Activated naive CD8-positive, alpha-beta T cell treated with anti-CD3 and anti-CD28 coated beads for 36 hours (primary cell): ENCODE measurements at places on chromosomes 6 and 20.

- no peak for DNase-seq
Observed at GRCh38 chr6:130503146-130503545, 137.3 kb downstream of the TMEM200A start.

DNA sequence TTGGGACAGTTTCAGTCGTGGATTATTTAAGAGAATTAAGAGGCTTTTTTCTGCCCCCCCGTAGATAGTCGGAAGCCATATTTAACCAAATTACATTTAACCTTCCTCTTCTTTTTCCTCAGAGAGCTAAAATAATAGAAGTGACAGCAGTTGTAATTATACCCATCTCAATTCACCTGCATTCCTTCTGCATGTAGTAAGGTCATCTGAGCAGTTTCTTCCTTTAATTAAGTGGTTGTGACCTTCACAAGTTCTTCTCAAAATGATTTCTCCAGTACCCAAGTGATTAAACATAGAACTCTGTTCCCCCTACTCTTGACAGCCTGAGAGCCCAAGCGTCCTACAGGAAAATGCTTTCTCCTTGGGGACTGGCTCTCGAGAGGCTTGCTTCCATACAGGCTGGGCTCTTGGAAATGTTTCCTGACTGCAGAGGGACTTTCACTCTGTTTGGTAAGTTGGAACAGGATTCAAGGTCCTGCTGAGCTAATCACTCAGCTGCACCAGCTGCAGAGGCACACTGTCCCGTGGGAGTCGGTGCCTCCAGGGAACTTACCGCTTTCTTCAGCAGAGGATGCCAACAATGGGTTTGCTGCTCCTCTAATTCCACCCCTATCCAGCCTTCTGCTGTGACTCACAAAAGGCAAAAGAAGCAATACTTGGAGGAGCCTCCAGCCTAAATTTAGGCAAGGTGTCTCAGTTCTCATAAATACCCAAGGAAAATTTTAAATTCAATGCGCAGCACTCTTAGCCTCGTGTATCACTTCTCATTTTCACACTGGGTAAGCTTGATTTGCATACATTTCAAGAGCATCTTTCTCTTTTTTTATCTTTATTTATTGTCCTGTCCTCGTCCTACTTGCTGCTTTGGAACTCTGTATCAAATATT is 414.9 kb downstream of the KIF16B start:
- no peak for DNase-seq

GRCh38 chr6:88899569-88900316 is 63.7 kb downstream of the RNGTT start:
- DNase-seq, result no peak

DNA sequence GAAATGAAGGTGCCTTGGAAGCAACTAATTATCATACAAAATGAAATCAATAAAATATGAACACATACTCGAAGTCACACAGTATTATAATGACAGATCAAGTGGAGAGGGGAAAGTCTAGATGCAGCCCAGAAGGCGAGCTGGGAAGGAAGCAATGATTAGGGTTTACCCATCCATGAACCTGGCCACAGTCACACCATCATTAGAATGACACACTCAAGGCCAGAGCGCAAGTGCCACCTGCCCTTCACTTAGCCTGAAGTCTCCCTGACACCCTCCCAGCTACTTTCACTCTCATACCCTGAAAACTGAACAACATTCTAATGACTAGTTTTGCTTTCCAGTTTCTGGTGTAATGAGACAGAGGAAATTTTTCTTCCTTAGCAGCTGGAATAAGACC is 302.8 kb upstream of the JARID2 start:
- DNase-seq, result no peak

DNA sequence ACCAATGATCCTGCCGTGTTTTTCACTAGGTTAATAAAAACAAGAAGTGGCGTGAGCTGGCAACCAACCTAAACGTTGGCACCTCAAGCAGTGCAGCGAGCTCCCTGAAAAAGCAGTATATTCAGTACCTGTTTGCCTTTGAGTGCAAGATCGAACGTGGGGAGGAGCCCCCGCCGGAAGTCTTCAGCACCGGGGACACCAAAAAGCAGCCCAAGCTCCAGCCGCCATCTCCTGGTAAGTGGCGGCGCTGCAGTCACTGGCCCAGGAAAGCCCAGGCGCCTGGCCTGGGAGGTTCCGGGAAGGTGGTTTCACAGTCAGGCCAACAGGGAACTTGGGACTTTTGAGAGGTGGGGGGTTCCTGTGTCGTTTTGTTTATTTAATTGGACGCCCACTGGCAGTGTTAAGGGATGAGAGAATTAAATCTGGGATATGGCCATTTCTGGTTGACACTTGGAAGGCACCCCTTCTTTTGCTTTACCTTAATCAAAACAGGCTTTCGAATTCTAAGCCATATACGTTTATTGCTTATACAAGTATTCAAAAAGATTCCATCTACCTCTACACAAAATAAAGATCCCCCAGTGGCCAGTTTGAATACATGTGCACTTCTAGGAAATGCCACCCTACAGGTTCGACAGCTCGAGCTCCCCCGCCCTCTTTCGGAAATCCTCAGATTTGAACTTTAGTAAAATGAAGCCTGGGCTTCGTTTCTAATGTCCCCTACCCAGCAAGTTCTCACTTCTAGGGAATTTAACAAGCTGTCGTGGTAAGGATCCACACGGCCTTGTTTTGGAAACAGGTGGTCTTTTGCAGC is 138.9 kb downstream of the TMEM242 start:
- DNase-seq, result peak; percentile 55

GRCh38 chr20:32010666-32011065 is 428 bp downstream of the CCM2L start:
- DNase-seq, result no peak

DNA sequence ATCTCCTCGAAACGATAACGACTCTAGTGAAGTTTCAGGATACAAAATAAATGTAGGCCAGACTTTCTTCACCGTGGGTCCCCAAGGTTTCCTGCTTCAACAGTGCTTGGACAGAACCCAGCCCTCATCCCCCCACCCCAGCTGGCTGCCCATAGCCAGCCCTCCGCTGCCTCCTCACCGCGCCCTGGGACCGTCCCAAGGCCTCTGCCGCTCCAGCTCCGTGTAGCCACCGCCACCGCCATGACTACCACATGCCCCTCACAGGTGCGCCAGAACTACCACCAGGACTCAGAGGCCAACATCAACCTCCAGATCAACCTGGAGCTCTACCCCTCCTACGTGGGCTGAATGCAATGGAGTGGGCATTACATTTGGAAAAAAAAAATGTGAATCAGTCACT is 42.2 kb upstream of the KIAA1586 start:
- DNase-seq, result no peak

DNA sequence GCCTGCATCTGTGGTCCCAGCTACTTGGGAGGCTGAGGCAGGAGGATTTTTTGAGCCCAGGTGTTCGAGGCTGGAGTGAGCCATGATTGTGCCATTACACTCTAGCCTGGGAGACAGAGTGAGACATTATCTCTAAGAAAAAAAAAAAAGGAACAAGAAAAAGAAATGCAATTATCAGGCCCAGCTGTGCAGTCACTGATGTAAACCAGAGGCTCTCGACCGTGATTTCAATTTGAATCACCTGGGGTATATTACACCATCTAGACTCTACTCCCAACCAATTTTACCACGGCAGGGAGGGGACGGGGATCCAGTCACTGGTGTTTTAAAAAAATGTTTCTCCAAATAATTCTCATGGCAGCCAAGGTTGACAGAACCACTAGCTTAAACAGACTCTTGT is 48.8 kb upstream of the NKX2-2 start:
- DNase-seq, result no peak

GRCh38 chr6:99645986-99646385 is 39.4 kb downstream of the PRDM13 start:
- DNase-seq, result no peak

DNA sequence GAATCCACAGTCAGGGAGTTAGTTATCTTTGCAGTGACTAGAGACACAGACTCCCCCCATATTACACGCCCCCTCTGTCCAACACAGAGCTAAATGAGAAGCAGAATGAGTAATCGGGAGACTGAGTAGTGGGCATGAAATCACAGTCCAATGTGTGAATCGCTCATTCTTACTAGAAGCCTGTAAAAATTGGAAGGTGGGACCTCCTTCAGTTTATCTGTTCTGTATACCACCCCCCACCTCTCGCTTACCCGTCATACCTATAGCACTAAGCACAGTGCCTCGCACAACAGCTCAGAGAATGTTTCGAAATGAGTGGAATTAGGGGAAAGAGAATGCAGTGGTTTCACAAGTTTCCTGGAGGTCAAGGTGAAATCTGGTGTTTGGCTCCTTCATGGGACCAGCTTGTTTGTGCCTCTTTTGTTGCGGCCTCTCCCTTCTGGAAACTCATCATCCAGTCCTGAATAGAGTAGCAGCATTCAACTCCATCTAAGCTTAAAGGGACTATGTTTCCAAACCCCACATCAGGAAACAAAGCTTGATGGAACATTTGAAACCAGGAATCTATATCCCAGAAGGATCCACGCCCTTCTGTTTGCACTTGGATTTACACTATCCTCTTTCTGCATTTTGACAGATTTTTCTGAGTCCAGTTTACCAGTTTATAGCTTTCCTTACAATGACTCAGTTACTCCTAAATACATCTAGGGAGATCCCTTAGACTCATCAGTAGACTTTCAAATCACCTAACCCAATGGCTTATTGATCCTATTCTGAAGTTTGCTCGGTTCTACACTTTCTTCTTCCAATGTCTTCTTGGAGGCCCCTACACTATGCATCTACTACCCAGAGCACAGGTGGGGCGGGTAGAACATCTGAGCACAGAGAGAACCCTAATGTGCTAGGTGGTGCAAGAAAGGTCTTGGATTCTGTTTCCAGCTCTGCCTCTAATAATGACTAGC is 59.2 kb upstream of the PIM1 start:
- peak; percentile 8 for DNase-seq

- no peak for DNase-seq
Observed at GRCh38 chr6:121660277-121660676, 224.8 kb downstream of the GJA1 start.

DNA sequence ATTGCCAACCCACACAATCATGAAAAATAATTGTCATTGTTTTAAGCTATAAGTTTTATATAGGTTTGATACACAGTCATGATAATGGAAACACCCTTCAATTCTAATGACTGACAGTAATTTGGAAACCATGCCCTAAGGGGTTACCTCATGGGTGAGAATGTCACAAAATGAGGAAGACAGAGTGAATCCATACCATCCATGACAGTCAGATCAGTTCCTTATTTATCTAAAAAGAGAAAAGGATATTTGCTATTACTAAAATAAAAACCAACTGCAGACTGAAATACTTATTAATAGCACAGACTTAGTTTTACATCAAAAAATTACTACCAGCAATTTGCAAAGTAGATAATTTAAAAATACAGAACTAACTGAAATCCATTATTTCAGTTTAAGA is 437.8 kb downstream of the UTRN start:
- DNase-seq, result no peak

DNA sequence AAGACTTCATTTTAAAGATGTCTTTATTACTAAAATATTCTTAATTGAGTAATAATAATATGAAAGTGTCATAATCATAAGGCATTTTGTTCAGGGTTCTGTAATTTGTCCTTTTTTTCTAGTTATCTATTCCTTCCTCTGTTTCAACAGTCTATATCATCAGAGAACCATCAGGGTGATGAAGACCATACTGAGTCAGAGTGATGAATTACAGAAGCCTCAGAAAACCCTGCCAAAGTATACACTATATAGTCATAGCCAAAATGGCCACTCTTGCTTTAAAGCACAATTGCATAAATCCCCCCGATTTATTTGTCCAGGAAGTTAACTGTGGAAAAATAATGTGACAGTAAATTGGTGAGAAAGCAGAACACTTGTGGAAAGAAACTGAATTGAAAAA is 735.0 kb downstream of the EPHA7 start:
- DNase-seq, result no peak
